ENCODE measurements at places on chromosomes 7 and 10. TPM values are rescaled to one million over a fixed set of nuclear protein-coding genes. Genes with fewer than 3 reads are reported as not detected.
A peak's percentile ranks its signal among the peaks of the same experiment; 100 is the strongest.

DNA sequence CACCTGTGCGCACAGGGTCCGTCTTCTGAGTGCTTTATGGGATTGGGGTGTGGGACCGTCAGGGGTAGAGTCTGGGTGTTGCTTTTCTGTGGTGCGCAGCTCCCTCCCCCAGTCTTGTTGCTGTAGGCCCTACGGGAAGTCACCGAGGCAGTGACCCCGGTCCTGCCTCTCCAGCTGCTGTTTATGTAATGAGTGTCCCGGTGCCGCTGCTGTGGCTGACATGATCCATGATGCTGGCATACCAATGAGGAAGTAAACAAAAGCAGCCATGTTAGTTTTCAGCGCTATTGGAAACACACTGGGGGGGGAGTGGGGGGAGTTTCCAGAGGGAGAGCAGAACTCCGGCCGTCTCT is 1.1 kb downstream of the TRIM8 start:
- peak; percentile 55 for DNase-seq

The CALCR gene
- not detected for total RNA-seq

DNA sequence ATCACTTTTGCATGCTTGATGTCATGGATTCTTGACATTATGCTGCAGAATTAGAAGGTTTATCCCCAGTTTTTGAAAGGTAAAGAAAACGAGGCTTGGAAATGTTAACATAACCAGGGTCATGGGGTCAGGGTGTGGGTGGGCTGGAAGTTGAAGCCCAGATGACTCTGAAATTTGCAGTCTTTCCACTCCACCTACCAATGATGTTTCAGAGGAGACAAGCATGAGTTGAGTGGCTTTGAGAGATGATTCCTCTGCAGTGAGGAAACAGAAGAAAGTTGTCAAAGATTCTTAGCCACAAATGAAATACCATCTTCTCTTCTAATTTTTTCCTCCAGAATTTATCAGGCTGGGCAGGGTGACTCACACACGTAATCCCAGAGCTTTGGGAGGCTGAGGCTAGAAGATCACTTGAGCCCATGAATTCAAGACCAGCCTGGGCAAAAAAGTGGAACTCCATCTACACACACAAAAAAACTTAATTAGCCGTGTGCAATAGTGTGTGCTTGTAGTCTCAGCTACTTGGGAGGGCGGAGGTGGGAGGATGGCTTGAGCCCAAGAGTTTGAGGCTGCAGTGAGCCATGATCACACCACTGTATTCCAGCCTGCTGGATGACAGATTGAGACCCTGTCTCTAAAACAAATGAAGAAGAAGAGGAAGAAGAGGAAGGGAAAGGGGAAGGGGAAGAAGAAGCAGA is 239.1 kb upstream of the AUTS2 start:
- DNase-seq: no peak

The HOXA6 gene
- not detected for total RNA-seq

DNA sequence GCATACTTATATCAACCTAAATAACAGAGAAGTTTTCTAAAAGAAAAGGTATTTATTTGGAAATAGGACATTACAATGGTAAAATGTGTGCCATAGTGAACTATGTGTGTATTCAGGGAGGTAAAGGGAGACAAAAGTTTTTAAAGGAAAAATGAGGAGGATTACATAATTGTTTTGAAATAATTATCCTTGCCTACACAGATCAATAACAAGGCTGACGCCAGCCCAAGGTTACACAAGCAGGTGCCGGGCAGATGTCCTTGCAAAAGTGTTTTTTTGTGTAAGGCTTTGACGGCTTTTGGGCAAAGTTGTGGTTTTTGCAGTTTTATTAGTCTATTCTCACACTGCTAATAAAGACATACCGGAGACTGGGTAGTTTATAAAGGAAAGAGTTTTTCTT is 22.7 kb upstream of the SLC35B4 start:
- no peak for DNase-seq

DNA sequence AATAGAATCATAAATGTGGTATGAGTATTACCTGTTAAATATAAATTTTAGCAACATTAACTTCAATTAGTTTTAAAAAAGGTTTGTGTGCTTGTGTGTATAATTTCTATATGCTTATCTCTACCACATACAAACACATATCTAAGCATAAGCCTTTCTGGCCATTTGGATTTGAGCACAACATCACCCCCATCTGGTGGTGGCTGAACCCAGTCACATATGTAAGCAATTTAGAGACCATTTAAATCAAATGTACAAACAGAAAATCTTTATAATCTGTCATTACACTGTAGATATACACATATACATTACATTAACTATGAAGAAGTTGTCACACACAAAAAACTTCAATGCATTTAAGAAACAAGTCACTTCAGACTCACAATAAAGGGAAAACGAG is 31.7 kb downstream of the GPR22 start:
- peak; percentile 40 for DNase-seq

DNA sequence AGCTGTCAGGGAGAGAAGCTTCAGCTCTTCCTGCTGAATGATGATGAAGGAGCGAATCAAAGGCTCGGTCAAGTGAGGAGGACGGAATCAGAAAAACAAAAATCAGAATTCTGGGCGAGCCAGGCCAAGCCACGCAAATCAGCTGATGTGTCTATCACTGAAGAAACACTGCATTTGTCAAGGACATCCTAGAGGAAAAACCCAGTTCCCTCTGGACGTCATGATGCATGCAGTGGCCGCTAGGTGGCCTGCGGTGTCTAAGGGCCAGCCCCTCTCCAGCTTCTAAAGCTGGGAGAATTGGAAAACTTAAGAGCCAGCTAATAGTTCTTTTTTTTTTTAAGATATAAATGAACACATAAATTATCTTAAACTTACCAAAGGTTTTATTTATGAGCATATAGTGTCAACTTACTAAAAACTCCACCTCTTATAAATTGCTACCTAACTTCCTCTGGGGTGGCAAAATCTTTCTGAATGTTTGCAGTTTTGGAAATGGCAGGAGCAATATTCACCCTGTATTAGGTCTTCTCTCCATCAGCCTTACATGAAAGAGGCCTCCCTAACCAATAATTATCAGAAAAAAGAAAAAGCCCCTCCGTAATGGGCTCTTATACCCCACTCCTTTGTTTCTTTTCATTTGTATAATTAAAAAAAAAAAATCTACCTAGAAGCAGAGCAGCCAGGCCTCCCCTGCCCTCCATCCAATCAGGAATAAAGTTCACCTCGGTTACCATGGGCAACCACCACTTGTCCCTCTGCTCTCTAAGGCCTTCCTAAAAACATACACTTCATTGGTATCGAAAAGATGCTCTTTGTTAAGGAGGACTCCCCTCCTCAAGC is 186.8 kb downstream of the USP6NL start:
- DNase-seq: no peak

DNA sequence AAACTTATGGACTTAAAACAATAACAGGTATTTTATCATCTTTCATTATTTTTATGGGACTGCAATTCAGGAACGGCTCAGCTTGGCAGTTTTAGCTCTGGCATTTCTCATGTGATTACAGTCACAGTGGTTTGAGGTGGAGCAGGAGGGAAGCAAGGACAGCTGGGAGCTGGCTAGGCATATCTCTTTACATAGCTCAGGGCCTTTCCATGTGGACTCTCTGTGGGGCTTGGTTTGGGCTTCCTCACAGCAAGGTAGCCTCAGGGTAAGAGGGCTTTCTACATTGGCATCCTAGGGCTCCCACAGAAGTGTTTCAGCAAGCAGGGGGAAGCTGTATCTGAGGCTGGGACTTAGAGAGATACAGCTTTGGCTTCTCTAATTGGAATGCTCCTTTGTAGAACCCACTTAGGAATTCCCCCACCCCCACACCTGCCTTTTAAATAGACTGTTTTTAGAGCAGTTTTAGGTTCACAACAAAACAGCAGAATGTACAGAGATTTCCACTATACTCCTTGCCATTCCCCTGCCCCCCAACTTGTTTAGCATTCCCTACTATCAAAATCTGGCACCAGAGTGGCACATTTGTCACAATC is 26.6 kb upstream of the SDHAF3 start:
- no peak for DNase-seq

The PPP1R9A gene
- not detected for total RNA-seq

DNA sequence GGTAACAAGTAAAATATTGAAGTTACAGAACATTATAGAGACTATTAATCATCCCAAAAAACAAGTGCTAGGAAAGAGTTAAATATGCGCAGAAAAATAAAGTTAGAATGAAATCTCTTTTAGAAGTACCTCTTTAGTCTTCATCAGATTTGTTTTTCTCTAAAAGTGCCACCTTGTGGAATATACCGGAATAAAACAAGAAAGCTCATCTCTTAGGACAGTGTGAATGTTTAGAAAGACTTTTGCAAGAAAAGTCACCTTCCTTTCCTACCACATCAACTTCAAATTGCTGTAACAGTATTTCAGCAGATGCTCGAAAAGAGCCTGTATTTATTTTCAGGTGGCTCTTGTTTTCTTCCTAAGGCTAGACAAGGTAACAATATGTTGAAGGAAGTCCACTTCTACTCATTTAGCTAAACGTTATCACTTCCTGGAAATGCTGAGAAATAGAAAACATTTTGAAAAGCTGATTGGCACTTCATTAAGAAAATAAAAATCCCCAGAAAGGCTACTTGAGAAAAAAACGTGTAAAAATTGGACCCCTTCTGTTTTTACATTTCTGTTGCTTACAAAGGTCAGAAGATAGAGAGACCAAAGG is 19.8 kb upstream of the FAM133B start:
- DNase-seq: no peak

DNA sequence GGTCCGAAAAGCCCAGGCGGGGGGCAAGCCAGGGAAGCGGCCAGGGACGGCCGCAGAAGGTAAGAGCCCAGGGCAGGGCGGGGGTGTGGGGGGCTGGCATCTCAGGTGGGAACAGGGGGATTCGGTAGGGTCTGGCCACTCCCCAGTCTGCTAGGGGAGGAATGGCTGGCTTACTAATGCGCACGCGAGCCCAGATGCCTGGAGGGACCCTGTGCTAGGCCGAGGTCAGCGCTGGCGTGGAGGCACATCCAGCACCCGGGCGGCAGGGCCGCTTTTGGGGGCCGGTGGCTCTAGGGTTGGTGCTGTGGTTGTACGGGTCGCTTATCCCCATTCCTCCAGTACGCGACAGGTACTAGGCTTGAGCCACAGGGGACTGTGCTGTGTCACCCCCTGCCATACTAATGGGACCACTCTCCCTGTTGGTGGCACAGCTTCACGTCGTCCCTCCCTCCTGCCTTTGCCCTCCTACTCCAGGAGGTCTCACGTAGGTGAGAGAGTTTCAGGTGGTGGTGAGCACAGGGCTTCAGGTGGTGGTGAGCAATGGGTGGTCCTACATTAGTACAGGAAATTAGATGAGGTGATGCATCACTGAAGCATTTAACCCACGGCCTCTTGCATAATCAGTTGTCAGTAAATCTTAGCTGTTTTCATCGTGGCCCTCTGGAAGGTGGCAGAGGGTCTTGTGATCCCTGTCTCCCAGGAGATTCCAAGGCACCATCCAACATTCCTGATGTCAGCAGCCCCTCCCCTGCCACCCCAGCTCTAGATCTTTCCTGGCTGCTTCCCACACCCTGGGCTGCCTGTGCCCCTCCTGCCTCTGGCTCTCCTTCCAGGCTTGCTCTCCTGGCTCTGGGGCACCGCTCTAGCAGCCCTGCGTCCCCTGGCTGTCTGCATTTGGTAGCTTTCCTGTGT is 971 bp downstream of the AEBP1 start:
- DNase-seq: no peak

DNA sequence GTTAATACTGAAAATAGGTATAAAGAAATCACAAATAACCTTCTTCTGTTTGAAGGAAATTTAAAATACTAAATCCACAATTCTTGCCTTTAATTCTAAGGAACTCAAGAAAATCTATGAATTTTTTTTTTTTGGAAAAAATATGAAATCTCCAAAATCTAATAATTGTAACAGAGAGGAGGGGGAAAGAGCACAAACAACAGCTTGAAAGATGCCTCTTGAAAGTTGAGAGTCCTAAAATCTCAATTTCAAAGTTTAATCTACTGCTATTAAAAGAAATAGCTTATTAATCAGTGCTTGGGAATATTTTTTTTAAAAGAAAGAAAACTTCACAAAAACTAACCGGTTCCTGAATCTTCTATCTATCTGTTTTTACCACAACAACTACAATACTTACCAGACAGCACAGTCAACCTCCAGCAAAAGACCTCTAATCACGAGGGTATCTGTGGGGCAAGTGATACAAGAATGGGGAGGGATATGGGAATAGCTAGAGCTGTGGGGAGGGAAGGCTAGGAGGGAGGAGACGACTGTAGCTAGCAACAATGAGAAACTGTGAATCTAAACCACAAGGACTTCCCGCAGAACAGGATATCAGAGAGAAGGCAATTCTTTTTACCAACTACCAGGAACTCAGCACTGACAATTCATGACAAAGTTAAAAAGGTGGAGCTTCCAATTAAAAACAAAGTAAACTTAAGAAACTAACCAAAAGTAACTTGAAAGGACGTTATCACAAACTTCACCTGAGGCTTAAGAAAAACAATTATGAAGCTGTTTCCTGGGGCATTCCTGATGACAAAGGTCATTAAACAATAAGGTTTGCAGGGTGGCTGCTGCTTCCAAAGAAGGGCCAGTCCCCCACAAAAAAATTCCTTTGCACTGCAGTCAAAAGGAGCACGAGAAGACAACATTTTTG is at the start of gene USP54:
Gene USP54 (minus strand): TSS at position 462 of the 919 bp plus-strand sequence. CDS start 15,684 bp downstream, outside the sequence.
- DNase-seq: peak; percentile 30

- DNase-seq: no peak
Observed at GRCh38 chr10:122054048-122055025, 65.4 kb downstream of the TACC2 start.

The OPALIN gene
- total RNA-seq: not detected

DNA sequence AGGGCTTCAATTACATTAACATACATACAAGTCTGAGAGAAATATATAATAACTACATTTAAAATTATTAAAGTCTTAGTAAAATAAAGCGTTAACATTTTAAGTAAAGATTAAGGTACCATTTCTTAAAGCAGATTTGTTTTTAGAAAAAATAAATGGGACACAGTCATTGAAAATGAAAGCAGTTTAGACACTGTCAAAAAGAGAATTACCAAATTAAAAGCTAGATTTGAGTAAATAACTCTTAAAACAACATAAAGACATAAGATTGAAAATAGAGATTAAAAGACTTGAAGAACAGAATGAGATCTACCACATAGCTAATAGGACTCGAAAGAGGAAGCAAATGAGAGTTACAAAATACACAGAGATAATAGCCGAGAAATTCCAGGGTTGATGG is 562.2 kb upstream of the FOXK1 start:
- no peak for DNase-seq

- DNase-seq: no peak
Observed at GRCh38 chr7:66679633-66680244, 51.1 kb downstream of the KCTD7 start.

DNA sequence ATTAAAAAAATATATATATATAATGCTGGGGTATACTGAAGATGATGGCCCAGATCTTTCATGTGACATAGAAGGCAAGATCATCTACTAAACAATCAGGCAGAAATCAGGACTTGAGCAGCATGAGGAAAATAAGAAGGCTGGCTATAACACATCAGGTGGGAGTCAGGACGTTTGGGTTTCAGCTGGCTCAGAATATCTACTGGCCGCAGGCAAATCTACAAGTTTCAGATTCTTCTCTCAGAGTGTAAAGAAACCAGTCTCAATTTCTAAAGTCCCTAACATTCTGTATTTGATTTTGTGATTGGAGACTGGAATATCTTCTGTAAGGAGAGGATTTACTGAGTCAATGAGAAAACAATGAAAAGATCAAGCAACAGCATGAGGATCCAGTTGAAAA is 37.7 kb upstream of the FAM3C start:
- DNase-seq: no peak

GRCh38 chr10:110345286-110345685 is 40.6 kb upstream of the SMNDC1 start:
- DNase-seq: no peak
